Pancreas (tissue), 10 donors: ENCODE measurements at places on chromosomes 16 and 17. TPM values are rescaled to one million over a fixed set of nuclear protein-coding genes. Genes with fewer than 3 reads are reported as not detected.
A peak's percentile ranks its signal among the peaks of the same experiment; 100 is the strongest.

The CDH1 gene
- total RNA-seq, result 170 TPM

The CMTM2 gene
- not detected for total RNA-seq

The AOC3 gene
- total RNA-seq, result 9.3 TPM

- peak overlapping the region; percentile 74 for H3K27ac ChIP-seq
- DNase-seq, result peak; percentile 52
- peaks cover 5% of the 10 kb centered on the region for H3K4me1 ChIP-seq
- H3K36me3 ChIP-seq, result no peaks in the 10 kb centered on the region
- H3K27me3 ChIP-seq, result no peaks in the 10 kb centered on the region
These were observed 740 bp upstream of the SLC5A10 start for GRCh38 chr17:18950944-18951905.

GRCh38 chr17:9363440-9364350 is 211.9 kb downstream of the STX8 start:
- H3K36me3 ChIP-seq, result no peaks in the 10 kb centered on the region
- no peak overlapping the region for H3K27ac ChIP-seq
- H3K4me1 ChIP-seq, result peaks cover 6% of the 10 kb centered on the region
- no peaks in the 10 kb centered on the region for H3K27me3 ChIP-seq
- no peak overlapping the region for H3K4me3 ChIP-seq

DNA sequence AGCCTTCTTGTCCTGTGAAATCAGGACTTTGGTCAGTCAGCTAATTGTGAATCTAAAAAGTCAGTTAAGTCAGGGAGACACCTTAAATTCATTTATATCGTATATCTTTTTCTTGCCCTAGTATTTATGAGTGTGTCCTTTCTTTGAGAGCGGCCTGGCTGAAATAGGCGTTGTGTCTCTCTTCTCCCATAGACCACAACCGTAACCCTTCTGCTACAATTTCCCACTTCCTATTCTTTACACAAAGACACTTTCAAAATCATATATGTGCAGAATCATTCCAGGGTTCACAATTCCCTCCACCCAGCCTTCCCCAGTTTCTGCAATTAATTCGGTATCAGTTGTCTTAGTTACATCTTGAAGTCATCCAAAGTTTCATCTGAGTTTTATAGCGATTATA is 14.0 kb upstream of the COTL1 start:
- DNase-seq, result no peak
- no peak overlapping the region for H3K4me3 ChIP-seq
- no peaks in the 10 kb centered on the region for H3K27me3 ChIP-seq
- peaks cover 5% of the 10 kb centered on the region for H3K4me1 ChIP-seq
- no peak overlapping the region for H3K27ac ChIP-seq
- no peaks in the 10 kb centered on the region for H3K36me3 ChIP-seq

DNA sequence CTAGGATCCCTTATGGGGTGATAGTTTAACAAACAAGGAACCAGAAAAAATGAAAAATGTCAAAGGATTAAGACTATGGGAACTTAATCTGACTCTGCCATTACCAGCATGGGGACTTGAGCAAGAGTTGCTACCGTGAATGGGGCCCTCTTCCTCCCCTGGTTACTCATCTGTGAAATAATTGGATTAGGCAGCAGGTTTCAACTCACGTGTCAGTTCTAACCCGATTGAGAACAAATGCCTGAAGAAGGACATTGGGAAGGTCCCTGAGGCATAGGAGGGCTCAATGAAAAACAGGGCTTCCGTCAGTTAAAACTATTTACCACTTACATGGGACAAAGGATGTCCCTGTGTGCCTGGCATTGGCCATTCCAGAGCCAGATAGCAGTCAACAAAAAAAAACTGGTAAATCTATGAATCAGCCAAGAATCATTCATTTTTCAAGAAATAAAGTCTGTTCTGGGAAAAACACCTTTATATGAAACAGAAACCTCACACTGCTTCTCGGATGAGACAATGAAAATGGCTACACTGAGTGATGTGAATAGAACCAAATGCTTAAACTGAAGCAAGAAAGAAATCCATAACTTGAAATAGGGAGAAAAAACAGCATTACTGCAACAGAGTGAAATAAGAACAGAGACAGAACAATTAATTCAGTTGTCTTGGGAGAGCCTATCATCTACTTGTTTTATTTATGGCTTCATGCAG is 104.3 kb downstream of the ADAMTS18 start:
- H3K36me3 ChIP-seq, result no peaks in the 10 kb centered on the region
- no peak overlapping the region for H3K27ac ChIP-seq
- H3K4me3 ChIP-seq, result no peak overlapping the region
- H3K27me3 ChIP-seq, result no peaks in the 10 kb centered on the region
- no peak for DNase-seq

- H3K27ac ChIP-seq, result no peak overlapping the region
- no peaks in the 10 kb centered on the region for H3K36me3 ChIP-seq
- no peak for DNase-seq
- H3K4me3 ChIP-seq, result no peak overlapping the region
- H3K4me1 ChIP-seq, result no peaks in the 10 kb centered on the region
These were observed 113.1 kb downstream of the RAP1GAP2 start for GRCh38 chr17:2909175-2909845.

DNA sequence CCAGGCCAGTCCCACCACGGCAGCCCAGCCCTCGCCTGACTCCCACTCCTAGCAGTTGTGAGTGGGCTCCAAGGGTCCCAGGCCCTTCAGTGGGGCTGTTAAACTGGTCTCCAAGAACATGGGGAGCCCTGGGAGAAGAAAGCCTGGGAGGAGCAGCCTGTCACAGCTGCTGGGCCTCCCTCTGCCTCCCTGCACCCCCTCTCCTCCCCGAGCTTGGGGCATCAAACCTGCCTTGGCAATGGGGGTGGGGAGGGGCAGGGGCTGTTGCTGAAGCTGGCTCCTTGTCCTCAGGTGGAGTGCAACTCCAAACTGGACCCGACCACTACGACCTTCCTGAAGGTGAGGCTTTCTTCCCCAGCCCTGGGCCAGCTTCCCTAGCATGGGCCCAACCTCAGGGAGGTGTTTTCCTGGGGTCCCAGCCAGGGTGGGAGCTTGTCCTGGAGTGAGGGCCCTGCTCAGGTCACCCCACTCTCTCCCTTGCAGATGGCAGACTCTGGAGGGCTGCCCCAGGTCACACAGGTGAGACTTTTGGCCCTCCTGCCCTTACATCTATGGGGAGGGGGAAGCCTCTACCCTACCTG is 6.6 kb upstream of the SETD6 start:
- no peaks in the 10 kb centered on the region for H3K36me3 ChIP-seq
- H3K27ac ChIP-seq, result no peak overlapping the region
- peak; percentile 46 for DNase-seq
- H3K27me3 ChIP-seq, result no peaks in the 10 kb centered on the region

- H3K4me1 ChIP-seq, result peaks cover 37% of the 10 kb centered on the region
- no peak overlapping the region for H3K4me3 ChIP-seq
- no peaks in the 10 kb centered on the region for H3K36me3 ChIP-seq
- no peaks in the 10 kb centered on the region for H3K27me3 ChIP-seq
- DNase-seq, result no peak
These were observed 54.3 kb downstream of the N4BP1 start for GRCh38 chr16:48555597-48556242.

DNA sequence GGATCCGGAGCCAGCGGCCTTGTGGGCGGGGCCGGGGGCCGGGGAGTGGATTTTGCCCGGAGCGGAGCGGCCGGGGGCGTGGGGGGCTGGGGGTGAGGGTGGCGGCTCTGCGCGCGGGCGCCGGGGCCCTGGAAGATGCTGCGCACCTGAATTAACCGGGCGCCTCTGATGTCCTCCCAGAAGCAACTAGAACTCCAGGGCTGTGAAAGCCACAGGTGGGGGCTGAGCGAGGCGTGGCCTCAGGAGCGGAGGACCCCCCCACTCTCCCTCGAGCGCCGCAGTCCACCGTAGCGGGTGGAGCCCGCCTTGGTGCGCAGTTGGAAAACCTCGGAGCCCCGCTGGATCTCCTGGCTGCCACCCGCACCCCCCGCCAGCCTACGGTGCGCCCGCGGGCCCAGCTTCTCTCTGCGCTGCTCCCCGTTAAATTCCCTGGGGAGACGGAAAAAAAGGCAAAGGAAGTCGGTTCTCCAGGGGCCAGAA is 549 bp downstream of the SLC26A11 start:
- no peaks in the 10 kb centered on the region for H3K4me1 ChIP-seq
- peak overlapping the region; percentile 77 for H3K4me3 ChIP-seq
- no peaks in the 10 kb centered on the region for H3K27me3 ChIP-seq
- peak overlapping the region; percentile 71 for H3K27ac ChIP-seq
- no peaks in the 10 kb centered on the region for H3K36me3 ChIP-seq

GRCh38 chr17:41844971-41845370 is 7.3 kb downstream of the KLHL10 start:
- no peak for DNase-seq
- H3K36me3 ChIP-seq, result no peaks in the 10 kb centered on the region
- H3K27me3 ChIP-seq, result no peaks in the 10 kb centered on the region
- no peak overlapping the region for H3K4me3 ChIP-seq
- no peak overlapping the region for H3K27ac ChIP-seq
